ENCODE measurements at places on chromosomes 11 and 22.

- no peak for DNase-seq
Observed at GRCh38 chr11:101348786-101349185, 219.2 kb upstream of the PGR start.

DNA sequence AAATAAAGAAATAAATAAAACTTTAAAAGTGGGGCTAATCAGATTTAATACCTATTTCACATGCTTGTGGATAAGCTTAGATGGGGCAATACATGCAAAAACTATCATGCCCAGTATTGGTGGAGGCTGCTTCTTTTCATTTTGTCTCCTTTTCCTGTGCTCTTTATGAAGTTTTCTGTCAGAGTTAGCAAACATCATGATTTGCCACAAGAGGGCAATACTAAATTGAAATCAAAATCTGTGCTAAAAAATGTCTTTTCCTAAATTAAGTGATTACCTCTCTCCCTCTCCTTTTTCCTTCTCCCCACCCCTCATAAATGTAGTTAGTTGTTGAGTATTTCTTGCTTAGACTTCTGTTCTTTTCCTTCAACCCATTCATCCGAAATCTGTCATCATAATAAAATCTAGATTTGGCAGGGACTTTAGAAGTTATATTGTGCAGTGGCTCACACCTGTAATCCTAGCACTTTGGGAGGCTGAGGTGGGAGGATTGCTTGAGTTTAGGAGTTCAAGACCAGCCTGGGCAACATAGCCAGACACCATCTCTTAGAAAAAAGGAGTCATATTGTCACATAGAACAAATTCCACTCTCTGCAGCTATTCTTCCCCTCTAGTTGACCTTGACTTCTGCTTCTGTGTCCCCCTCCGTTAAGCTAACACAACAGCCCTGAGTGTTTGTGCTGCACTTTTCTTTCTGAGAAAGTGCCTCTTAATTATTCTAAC lies 4.7 kb upstream of the ARHGAP42 start:
- no peak for DNase-seq

DNA sequence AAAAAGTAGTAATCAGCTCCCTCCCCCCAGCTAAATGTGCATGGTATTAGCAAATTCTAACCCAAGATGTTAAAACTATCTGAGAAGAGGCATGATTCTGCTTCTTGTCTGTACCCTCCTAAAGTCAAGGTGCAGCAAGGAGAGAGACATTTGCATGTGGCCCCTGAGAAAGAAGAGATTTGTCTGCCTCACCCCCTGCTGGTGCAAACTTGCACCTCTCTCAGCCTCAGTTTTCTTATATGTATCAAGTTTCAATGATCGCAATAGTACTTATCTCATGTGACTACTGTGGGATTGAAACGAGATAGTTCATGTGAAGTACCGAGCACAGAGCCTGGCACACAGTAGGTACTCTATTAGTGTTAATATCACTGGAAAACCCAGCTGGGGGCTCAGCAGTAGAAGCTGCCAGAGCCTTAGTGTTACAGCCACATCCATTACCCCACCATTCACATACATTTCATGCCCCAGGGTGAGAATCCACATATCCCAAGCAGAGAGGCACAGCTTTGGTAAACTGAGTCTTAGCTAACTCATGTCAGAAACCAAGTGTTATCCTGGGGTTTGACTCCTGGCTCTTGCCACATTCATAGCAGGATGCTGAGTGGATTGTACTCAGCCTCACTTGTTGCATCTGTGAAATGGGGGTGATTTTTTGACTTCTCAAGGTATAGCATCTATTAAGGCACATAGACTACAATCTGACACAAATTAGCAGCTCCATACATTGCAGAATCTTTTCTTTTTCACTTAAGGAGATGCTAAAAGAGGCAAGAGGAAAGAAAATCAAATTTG lies 24.9 kb downstream of the CD44 start:
- no peak for DNase-seq

GRCh38 chr11:67675058-67675747 lies 780 bp upstream of the ALDH3B2 start:
- no peak for DNase-seq

All from stimulated activated CD8-positive, alpha-beta memory T cell treated with anti-CD3 and anti-CD28 coated beads, Interleukin-4, amount 100 ng/mL, for 4 hours (primary cell).